ACHN (cell line): ENCODE measurements at places on chromosomes 6 and 20.

DNA sequence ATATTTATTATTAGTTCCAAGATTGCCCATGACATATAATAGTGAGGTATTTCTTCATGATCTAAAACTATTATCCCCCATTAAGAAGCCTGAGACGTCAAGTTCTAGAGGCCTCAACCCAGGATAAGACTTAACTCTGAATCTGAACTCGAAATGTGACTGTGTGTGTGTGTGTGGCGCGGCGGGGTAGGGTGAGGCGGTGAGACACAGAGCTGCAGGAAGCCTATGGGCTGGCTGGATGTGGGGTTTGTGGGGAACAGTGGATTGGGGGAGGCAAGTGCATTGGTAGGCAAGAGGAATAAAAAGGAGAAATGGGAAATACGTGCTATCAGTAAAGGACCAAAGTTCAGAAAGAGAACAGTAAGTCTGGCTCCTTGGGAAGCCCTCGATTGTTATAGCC, 66.5 kb upstream of the RNF146 start:
- DNase-seq, result no peak

DNA sequence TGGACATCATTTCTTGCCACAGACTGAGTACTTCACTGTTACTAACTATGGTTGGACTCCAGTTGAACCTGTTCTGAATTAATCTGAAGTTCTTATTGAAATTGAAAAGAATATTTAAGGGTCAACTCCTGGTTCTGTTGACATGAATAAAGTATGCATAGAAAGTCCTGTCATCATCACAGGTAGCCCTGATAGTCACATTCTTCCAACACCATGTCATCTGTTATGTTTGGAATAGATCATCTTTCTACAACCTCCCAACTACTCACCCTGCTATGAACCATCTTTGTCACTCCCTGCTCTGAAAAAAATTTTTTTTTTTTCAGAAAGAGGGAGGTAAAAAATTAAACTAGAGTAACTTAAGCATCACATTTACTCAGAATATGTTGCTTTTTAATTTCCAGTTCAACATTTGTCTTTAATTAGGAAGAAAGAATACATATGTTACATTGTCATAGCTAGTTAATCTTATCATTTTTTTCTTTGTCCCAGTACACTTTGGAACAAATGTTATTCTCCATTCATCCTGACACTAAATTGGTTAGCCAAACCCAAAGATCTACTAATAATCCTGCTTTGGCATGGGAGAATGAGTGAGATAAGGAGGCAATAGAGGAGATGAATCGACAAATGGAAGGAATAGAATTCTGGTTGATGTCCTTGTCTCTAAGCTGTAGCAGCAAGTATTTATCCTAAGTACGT, 775.1 kb upstream of the NRSN1 start:
- DNase-seq, result no peak

DNA sequence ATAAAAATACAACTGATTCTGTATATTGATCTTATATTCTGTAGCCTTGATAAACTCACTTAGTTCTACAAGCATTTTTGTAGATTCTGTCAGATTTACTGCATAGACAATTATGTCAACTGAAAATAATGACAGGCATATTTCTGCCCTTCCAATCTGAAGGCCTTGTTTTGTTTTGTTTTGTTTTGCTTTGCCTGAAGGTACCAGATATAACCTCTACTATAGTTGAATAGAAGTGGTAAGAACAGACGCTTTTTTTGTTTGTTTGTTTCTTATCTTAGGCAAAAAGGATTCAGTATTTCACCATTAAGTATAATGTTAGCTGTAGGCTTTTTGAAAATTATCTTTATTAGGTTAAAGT, 64.6 kb upstream of the RSPO3 start:
- no peak for DNase-seq

DNA sequence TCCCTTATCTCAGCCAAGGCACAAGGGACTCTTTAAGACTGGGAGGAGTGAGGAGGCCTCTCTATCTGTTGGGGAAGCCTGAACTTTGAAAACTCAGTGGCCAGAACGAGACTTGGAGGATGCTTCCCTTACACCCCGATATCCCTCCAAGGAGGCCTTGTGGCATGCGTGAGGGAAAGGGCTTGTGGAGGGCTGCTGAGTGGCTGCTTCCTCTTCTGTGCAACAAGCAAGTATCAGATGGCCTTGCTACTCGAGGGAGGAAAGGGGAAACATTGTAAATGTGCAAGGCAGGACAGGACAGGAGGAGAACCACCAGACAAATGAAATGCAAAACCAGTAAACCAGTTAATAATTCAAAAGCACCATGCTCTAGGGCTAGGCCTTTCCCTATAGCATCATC, 306.5 kb upstream of the MAP3K7 start:
- DNase-seq, result no peak

DNA sequence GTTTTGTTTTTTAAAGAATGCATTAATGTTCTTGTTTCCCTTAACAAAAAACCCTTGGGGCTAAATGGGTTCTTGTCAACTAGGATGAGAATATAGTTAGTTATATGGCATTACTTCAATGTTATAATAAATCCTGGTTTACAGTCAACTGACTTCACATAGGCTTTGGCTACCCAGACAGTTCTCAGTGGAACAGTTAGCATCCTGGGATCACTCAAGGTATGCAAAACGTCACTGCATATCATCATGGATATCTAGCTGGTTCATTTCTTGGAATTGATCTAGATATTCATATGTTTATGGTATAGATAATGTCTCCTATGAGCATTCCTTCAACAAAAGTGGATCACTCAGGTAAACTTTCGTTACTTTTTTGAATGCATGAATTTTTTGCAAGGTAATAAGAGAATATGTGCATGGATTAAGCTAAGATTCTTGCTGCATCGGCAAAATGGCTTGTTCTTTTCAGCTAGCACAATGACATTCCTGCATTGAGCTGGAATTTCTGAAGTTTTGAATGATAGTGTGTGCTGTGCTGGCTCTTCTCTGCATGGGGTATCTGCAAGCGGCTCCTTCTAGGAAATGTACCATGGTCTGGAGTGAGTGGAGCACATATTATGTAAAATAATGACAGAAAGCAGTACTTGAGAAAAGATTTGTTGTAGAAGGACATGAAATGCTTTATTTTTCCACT, 138.9 kb downstream of the ADGRG6 start:
- no peak for DNase-seq

DNA sequence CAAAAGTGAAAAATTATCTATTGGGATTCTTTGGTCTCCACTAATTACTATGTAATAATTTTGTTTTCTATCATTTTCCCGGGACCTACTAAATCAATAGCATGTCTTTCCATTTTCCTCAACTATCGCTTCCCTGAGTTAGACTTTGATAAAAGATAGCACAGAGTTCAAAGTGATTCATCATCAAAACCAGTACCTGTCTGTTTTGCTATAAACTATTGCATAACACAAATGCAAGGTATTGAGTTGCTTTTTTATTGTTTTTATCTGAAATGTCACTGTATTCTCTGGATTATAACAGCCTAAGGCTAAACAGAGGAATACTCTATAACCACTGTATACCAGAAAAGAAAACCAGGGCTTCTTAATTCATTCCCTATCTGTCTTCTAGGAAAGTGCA, 19.7 kb downstream of the FRK start:
- no peak for DNase-seq

- DNase-seq, result no peak
These were observed 547.1 kb upstream of the ZNF337 start for GRCh38 chr20:26243731-26244130.

GRCh38 chr6:47168180-47168579, 126.0 kb upstream of the ADGRF1 start:
- peak; percentile 89 for DNase-seq

- no peak for DNase-seq
These were observed 8.1 kb downstream of the ANKS1A start for GRCh38 chr6:34897130-34897529.

DNA sequence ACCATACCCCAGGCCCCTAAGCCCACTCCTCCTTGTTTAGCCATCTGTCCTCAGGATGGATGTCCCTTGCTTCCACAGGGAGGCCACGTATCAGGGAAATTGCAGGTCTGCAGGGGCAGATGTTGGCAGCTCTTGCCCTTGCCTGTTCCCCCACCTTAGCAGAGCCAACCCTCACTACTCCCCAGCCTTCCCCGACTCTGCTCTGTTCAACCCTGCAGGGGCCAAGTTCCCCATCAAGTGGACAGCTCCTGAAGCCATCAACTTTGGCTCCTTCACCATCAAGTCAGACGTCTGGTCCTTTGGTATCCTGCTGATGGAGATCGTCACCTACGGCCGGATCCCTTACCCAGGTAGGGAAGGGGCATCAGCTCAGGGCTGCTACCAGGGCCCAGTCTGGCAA, 10.7 kb upstream of the TM9SF4 start:
- no peak for DNase-seq

GRCh38 chr6:22045261-22045912, 251.4 kb downstream of the PRL start:
- DNase-seq, result no peak

DNA sequence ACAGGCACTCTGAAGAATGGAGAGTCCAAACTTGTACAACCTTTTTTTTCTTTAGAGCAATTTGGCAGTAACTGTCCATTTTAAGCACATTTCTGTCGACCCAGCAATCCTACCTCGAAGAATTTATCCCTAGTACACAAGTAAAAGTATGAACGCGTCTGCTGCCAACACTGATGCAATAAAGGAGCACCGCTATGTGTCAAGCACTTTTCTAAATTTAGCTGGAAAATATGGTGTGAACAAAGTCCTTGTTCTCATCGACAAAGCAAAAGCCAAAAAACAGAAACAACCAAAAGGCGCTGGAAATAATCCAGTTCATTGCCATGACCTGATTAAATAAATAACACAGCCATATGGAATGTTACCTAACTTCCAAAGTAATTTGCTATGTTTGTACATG, 1.1 kb downstream of the DPM1 start:
- DNase-seq, result no peak

DNA sequence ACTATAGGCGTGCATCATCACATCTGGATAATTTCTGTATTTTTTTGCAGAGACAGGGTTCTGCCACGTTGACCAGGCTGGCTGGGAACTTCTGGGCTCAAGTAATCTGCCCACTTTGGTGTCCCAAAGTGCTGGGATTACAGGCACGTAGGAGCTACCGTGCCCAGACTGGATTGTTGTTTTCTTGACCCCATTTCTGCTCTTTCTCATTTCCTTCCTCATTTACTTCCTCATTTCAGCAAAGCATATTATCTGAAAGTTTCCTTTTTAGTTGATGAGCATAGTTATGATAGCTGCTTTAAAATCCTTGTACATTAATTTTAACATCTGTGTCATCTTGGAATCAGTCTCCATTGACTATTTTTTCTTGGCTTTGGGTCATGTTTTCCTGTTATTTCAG, 301.0 kb upstream of the RUNX2 start:
- no peak for DNase-seq
